ENCODE measurements at places on chromosomes 16 and 17.

GRCh38 chr16:27317320-27317719, 3.5 kb downstream of the IL4R start:
- DNase-seq: no peak

GRCh38 chr16:73420244-73420643, 372.3 kb upstream of the ZFHX3 start:
- no peak for DNase-seq

DNA sequence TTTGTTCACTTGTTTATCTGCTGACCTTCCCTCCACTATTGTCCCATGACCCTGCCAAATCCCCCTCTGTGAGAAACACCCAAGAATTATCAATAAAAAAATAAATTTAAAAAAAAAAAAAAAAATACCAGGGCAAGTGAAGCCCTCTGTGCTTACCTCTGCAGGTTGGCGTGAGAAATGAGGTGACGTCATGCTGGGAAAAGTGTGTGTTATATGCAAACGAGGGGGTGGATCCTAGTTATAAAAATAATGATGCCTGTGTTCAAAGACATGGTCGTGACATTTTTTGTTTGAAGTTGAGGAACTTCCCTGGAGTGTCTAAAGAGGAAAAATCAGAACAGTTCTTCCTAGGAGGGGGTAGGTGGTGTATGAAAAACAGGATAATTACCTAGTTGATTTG, 20.2 kb downstream of the TMC7 start:
- DNase-seq: no peak

DNA sequence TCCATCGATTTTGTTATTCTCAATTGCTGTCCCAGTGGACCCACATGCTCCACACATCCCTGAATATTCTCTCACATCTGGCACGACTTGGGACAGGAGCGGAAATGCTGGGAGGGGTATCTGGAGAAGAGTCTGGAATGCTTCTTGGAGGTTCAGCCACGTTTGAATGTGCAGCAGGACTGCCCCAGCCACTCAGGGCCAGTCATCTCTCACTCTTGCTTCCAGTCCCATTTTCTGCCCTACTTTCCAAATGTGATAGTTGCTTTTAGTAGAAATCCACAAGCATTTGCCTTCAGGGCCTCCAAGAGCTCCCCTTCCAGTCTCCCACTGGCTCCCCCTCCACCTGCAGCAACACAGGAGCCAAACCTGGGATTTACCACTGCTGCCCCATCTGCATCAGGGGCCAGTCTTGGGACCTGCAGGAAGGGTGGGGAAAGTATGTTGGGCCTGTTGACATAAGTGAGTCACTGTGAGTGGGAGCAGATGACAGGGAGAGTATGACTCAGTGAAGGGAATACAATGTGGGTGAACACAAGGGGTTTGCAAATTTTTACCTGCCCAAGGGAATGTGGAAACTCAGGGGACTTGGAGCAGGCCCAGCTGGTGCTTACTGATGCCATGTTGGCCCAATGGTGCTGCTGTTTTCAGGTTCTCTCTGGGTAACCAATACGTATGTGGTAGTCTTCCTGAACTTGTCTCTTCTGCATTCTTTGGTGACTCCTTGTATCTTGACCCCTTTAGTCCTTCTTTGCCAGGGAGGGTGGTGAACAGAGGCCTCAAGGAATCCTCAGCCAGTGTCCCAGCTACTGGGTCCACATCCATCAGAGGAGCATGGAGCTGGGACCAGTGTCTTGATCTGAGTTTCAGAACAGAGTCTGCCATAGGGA, 78.8 kb upstream of the CRHR1 start:
- DNase-seq: no peak

- DNase-seq: no peak
These were observed 29.4 kb upstream of the NUDT16L1 start for GRCh38 chr16:4663777-4664465.

DNA sequence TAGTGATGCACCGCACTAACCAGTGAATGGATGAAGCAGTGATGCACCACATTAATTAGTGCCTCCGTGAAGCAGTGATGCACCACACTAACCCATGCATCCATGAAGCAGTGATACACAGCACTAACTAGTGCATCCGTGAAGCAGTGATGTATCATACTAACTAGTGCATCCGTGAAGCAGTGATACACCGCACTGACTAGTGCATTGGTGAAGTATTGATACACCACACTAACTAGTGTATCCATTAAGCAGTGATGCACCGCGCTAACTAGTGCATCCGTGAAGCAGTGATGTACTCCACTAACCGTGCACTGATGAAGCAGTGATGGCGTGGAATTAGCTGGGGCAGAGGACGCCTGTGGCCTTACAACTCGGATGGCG, 80.6 kb upstream of the NKD1 start:
- DNase-seq: no peak

GRCh38 chr16:85626191-85626981, 13.3 kb downstream of the GSE1 start:
- no peak for DNase-seq

DNA sequence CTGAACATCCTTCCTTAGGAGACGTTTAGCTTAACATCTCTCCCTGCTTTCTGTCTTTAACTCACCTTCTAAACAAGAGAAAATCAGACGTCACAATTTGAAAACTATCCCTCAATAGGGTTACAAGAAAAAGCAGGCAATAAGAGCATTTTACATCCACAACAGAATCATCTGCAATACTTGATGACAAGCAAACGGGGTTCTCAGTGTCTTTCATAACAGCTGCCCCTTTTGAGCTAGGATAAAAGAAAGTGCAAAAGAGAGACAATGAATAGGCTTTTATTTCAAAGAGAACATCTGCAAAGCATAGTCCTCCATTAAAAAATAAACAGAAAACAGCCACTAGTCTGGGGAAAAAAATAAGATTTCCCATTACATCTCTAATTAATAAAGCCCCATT, 13.2 kb downstream of the XYLT1 start:
- DNase-seq: no peak

GRCh38 chr16:25580041-25580440, 111.7 kb upstream of the HS3ST4 start:
- DNase-seq: no peak

DNA sequence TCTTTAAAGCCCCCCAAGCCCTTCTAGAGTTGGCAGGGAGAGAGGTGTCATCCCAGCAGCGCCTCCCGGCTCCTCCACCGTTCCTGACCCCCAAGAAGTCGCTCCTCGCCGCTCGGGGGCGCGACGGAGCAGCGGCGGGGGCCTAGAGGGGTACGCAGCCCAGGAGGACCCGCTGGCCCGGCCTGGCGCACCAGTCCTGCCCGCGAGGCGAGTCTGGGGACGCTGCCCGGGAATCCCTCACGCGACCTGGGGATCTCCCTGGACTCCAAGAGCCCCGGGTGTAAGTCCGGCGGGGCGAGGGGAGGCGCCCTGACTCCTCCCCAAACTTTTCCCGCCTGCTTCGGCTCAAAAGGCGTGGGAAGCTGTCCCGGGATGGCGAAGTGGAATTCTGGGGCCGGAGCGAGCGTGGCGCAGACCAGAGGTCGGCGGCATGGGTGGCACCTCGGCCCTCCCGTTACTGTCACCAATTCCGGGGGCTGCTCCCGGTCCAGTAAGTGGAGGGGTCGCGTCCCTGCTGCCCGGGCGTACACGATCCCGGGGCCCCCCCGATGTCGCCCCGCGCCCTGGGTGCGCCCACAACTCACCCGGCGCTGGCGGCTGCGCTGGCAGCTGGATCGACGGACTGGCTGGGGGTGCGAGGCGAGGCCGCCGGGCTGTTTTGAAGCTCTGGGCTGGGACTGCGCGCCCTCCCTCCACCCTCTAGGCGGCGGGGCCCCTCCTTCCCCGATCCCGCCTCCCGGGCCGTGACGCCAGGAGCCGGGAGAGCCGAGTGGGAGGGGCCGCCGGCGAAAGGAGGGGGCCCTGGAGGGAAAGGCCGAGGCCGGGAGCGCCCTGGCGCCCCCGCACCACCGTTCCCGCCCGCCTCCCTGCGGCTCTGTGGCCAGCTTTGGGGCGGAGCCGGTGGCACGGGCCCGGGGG, at the start of gene EMP2:
Gene EMP2 (minus strand): TSS at position 634 of the 918 bp plus-strand sequence. CDS start 32,981 bp downstream, outside the sequence.
- DNase-seq: no peak
